ENCODE measurements at places on chromosomes 5 and 9. TPM values are rescaled to one million over a fixed set of nuclear protein-coding genes. Genes with fewer than 3 reads are reported as not detected.

TTC1 gene
- 59.6 TPM for total RNA-seq

DNA sequence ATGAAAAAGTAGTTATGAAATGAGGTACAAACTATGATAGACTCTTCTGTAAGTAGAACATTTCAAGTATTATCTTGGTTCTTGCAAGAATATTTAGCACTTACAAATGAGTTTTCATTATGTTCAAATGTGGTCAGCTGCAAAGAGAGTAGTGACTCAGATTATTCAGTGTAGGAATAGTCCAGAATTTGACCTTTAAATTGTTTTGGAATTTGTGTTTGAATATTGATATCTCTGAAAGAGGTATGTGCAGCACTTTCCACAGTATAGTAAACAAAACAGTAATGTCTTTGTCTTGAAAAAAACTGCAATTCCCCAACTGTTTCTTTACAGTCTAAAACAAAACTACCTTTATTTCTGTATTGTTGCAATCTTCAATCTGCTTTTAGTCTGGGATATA, 56.1 kb downstream of the WDR70 start:
- no peak for DNase-seq

PCDHB11 gene
- total RNA-seq = 0.16 TPM

DNA sequence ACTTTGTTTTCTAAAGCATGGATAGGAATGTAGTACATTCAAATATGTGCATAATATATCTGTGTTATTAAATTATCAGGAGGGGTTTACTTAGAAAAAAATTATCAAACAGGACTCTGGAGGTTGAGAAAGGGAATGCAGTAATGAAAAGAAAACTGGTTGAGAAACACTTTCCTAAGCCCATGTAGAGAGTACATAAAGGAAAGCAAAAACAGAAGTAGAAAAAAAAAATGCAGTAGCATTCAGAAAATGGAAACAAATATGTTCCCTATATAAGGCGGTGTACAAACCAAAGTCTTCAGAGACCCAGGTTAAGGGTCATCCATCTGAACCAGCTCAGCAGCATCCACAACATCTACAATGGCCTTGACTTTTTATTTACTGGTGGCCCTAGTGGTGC, at the start of gene IFNA8:
TSS of gene IFNA8 (plus strand) at position 301 of the 400 bp plus-strand sequence. CDS start at position 361, 60 bp downstream.
- no peak for DNase-seq

- no peak for DNase-seq
Observed at GRCh38 chr9:105275111-105275510, 30.7 kb downstream of the SLC44A1 start.

- no peak for DNase-seq
Observed at GRCh38 chr9:16039988-16040761, 487.3 kb downstream of the CCDC171 start.

DNA sequence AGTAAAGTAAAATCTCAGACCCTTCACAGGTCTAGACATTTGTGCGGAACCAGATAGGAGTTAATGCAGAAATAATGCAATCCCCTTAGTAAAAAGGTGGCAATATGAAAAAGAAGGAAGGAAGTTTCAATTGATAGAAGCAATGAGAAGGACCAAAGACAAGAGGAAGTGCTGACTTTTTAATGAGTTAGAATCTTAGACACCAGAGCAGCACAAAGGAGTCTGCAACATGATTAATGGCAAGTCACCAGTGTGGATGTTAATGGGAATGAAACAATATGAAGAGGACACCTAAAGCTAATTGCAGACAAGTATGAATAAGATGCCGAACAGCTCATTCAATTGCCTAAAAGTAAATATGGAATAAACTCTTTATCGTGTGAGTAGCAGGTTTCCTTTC, 50.9 kb downstream of the MEGF9 start:
- DNase-seq = no peak

DNA sequence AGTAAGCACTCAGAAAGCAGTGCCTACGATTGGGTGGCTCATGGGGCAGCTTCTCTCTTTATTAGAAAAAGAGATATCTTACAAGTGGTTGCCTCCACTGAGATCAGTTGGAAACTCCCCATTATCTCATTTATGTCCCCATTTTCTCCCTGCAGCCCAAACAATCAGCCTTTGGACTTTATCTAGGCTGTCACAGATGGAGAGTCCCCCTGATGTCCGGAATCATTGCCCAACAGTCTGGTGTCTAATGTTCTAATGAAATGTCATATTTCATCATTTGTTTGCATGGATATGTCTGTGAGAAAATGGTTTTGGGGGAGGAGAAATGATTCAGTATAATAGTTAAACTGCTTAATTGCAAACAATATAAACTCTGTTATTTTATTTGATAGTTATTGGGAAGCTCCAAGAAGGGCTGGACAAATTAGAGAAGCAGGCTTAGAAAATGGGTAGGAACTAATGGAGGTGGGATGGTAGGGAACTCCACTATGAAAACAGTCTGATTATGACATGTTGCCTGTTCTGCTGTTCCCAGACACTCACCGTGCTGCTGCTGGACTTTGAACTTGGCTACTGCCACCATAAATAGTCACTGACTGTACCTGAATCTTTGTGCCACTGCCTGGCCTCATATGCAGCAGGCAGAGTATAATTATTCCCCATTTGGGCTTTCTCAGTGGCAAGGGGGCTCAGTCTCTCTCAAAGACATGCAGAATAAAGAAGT, 38.3 kb upstream of the SMAD5 start:
- DNase-seq = no peak

Data from endothelial cell of umbilical vein (primary cell).